AG04450 (cell line): ENCODE measurements at places on chromosomes 11 and 22.

GRCh38 chr11:61357894-61358239 is 3.8 kb downstream of the CYB561A3 start:
- DNase-seq, result no peak

- DNase-seq, result no peak
These were observed 263 bp downstream of the EHD1 start for GRCh38 chr11:64878223-64878493.

GRCh38 chr22:20615021-20615420 is 107.6 kb downstream of the MED15 start:
- no peak for DNase-seq

- no peak for DNase-seq
These were observed 1194.3 kb upstream of the TENM4 start for GRCh38 chr11:80635178-80635577.

- DNase-seq, result no peak
These were observed 147.9 kb upstream of the CADM1 start for GRCh38 chr11:115652094-115652493.
